Mucosa of gallbladder (tissue), 1 donor: ENCODE measurements at places on chromosomes 6 and 20. TPM values are rescaled to one million over a fixed set of nuclear protein-coding genes. Genes with fewer than 3 reads are reported as not detected.

DNA sequence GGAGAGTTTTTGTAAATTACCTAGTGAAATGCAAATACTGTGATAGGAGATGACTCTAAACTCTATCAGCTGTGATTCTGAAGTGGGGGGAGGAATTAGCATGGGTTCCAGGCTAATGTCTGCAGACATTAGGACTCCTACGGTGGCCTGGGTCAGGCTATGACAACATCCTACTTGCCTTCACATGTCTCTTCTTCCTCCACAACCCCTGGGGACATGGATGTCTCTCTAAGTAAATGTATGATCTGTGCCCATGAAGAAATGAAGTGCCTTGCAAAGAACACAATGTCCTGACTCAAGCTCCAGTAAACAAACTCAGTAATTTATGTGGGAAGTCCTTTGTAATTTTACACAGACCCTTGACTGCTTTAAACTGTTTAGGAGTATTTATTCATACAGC, 165.8 kb upstream of the EEF1E1 start:
- DNase-seq: no peak

DNA sequence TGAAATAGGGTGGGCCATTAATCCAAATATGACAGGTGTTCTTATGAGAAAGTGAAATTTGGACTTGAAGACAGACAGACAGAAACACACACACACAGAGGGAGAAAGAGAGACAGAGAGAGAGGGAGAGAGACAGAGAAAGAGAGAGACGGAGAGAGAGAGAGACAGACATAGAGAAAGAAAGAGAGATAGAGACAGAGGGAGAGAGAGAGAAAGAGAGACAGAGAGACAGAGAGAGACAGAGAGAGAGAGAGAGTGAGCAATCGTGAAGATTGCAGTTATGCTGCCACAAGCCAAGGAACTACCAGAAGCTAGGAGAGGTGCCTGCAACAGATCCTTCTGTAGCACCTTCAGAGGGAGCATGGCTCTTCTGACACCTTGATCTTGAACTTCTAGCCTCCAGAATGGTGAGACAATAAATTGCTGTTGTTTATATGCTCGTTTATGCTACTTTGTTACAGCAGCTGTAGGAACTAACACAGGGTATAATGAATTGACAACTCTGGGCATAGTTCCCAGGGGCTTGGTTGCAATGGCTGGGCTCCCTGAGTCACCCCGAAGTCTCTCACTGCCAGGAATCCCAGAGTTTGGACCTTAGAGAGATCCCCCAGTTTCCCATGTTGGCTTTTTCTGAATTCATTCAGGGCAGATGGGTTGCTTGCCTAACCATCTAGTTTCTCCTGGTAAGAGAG, 44.7 kb upstream of the ECI2 start:
- DNase-seq: no peak

Gene APOBEC2
- total RNA-seq: not detected

DNA sequence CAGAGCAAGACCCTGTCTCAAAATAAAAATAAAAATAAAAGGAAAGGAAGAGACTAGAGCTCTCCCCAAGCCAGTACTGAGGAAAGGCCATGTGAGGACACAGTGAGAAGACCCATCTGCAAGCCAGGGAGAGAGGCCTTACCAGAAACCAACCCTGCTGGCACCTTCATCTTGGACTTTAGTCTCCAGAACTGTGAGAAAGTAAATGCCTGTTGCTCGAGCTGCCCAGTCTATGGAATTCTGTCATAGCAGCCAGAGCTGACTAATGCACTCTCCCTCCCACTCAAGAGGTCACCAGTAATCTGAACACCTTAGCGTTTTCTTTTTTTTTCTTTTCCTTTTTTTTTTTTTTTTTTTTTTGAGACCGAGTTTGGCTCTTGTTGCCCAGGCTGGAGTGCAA, 7.3 kb upstream of the PRPH2 start:
- DNase-seq: no peak

GRCh38 chr6:412146-412886, 20.8 kb downstream of the IRF4 start:
- DNase-seq: no peak

GRCh38 chr6:157996918-157997702, 15.4 kb downstream of the SYNJ2 start:
- DNase-seq: no peak

- DNase-seq: no peak
Measured at GRCh38 chr6:104858642-104859041, 1.1 kb downstream of the HACE1 start.

Gene ZNF311
- total RNA-seq: 2.8 TPM

DNA sequence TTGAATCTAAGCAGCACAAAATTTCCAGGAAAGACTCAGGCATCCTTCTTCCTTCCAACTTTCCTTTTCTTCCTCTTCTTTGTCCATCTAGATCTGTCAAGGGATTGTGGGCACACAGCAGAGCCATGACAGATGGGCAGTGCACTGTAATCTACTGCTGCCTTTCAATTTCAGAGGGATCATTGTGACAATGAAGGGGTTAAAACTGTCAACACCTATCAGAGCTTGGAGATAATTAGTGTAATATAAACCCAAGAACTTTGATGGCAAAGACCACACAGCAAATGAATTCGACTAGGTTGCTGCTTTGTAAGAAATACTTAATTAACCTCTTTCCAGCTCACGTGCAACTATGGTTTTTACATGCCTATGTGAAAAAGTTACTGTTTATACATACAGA, 55.0 kb downstream of the SAMD5 start:
- no peak for DNase-seq

DNA sequence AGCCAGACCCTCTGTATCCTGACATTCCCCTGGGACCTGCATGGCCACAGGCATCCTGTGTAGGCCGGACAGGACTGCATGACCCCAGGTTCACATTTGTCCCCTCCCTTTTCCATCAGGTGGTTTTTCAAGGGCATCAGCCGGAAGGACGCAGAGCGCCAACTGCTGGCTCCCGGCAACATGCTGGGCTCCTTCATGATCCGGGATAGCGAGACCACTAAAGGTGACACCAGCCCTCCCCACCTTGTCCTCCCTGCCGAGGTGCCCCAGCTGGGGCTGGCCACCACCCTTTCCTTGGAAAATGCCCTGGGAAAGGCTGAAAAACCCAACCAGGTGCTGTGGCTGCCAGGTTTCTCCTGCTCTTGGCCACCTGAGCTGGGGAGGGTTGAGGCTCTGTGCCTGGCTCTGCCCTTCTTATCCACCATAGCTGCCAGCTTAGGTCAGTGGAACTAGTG, 27.6 kb downstream of the HCK start:
- no peak for DNase-seq

DNA sequence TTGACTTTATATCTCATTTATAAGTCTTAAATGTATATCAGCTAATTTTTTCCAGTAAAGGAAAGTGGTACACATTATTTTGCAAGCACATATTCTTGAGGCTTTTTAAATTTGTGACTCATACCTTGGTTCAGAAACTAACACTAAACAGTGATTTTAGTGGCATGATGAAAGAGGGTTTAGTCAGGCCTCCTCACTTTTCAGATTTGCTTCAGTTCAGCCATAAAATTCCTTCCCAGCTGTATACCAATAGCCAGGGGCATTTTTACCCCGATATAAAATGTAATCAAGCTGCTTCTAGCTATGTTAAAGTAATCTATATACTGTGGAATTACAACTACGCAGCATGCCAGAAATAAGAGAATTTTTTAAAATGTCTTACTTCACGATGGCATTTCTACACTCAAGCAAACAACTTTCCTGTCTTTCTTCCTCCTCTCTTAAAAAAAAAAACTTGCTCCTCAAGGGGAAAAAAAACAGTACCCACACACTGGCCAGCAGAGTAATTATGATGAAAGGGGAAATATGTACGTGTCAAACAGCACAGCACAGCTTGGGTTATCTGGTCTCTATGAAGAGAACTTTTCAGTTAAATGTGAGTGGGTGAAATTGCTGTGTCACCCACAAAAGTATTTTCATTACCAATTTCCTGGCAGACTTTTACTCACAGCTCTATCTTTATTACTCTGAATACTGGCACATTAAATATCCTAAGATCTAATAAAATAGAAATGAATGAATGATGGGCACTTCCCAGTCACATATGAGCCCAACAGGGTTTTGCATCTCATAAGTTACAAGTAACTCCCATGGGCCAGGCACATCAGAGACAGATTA, 244.8 kb upstream of the TENT5A start:
- no peak for DNase-seq

Gene SLC35B3
- total RNA-seq: 24.1 TPM

GRCh38 chr20:62425281-62426058, 1.9 kb downstream of the RBBP8NL start:
- no peak for DNase-seq

DNA sequence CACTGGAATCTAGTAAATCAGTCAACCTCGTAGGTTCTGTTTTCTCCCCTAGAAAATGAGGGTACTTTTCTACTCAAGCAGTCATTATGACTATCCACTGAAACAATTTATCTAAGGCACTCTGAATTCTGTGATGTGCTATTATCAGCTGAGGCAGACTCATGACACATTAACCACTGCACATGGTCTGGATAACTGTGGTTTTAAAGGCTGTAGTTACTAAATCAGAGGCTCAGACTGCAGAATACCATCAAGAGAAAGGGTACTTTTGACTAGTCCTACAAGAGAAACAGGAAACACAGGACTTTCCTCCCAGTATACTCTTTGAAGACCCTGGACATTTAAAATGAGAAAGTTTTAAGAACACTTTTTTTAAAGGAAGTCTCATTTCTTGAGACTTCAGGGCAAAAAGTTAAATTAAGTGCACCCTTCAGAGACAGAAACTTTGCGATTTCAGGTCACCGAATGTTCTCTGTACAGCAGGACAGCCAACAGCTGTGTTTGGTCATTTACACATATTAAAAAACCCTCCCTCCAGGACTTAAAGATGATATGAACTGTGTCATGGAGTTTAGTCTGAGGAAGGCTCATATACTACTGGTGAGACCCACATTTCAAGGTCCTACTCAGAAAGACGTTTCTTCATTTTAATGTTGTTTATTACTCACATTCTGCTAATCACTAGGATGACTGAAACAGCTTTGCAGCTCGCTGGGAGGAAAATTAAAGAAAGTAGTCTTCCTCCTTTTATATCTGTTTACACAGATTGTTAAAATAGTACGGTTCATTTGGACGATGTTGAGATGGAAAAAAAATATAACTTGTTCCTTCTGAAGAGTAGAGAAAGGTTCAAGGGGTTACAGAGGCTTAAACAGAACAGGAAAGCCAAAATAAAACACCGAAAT, 19.9 kb downstream of the ATXN1 start:
- DNase-seq: no peak

Gene PRPF6
- 74.7 TPM for total RNA-seq

Gene MROH8
- 1.8 TPM for total RNA-seq

DNA sequence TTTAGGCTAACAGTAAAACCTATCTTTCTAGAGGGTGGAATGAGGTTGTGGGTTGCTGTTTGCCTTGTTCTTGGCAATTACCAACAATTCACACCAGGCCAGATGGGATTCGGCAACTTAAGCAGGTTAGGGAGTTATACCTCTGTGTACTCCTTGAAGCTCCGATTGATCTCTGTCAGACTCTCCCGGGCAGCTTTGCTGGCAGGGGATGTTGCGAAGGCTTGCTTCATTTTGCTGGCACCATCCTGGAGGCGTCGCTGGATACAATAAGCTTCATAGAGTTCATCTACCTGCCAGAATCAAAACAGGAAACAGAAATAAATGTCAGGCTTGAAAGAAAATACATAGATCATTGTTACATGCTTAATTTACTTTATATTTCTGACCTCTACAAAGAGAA, 66.4 kb upstream of the ARMH2 start:
- DNase-seq: peak; percentile 16

Gene SIGLEC1
- 8.2 TPM for total RNA-seq

DNA sequence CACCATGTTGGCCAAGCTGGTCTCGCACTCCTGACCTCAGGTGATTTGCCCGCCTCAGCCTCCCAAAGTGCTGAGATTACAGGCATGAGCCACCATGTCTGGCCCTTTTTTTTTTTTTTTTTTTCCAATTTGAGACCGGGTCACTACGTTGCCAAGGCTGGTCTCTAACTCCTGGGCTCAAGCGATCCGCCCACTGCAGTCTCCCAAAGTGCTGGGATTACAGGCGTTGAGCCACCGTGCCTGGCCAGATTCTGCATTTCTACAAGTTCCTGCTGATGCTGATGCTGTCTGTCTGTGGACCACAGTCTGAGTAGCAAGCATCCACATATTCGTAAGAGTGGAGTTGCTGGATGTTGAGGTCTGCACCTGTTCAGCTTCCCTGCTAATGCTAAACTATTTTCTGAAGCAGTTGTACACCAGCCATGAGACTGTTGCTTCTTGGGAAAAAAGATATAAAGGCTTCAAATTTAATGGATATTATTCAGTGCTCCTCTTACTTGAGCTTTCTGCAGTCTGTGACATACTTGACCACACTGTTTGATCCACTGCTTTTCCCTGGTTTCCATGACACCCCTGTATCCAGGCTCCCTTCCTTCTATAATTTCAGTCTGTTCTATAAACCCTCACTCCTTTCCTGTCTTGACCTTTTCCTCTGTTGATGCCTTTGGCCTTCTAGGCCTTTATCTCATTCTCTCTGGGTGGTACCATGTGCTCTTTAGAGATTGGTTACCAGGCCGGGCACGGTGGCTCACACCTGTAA, 10.1 kb upstream of the ZBTB12 start:
- DNase-seq: no peak

- DNase-seq: no peak
Measured at GRCh38 chr6:19833947-19834346, 3.2 kb upstream of the ID4 start.

DNA sequence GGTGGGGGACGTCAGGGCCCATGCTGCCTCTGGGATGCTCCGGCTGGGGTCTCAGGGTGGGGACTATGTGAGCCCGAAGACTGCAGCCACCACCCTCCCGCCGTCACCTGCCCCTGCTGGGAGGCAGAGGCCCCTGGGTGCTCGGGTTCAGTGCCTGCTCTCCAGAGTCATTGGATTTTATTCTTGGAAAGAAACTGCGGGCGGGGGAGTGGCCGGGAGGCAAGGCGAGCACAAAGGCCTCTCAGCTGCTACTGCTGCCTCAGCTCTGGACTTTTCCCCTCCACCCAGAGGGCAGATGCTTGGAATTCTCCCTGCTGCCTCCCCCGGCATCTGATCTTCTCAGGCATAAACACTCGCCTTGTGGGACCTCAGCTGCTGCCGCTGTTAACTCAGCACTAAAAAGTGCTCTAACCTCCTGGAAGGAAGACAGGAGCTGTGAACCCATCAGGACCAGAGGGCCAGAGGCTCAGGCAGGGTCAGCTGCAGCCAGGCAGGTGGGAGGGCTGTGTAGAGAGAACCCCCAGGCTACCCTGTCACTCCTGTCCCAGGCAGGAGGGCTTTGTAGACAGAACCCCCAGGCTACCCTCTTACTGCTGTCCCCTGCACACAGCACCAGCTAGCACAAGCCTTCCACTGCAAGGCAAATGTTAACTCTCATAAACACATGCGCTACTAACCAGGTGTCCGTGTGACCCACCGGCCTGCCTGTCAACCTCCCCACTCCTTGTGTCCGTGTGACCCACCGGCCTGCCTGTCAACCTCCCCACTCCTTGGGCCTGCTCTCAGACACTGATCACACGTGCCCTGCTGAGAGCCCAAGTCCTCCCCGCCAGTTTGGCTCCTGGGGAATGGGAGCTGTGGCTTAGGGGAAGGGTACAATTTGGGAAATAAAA, 9.4 kb upstream of the FRMD1 start:
- peak; percentile 74 for DNase-seq

Gene POM121L2
- not detected for total RNA-seq
